Inflammatory macrophage treated with lipopolysaccharide for 4 hours (primary cell): ENCODE measurements at places on chromosomes 6 and 20.

GRCh38 chr6:110341663-110342596, 16.2 kb downstream of the METTL24 start:
- peak; percentile 13 for DNase-seq

DNA sequence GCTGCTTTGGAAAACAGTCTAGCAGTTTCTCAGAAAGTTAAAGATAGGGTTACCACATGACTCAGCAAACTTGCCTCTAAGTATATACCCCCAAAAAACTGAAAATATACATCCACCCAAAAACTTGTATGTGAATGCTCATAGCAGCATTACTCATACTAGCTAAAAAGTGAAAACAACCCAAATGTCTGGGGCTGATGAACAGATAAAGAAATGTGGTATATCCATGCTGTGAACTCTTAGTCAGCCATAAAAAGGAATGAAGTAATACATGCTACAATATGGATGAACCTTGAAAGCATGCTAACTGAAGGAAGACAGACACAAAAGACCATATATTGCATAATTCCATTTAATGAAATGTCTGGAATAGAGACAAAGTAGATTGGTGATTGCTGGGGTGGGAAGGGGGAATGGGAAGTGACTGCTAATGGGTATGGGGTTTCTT, 79.9 kb upstream of the GLP1R start:
- no peak for DNase-seq

- DNase-seq = no peak
Observed at GRCh38 chr20:57676589-57677583, 32.9 kb downstream of the PMEPA1 start.

GRCh38 chr6:28474441-28475219, 31.3 kb upstream of the ZSCAN23 start:
- DNase-seq = peak; percentile 20

DNA sequence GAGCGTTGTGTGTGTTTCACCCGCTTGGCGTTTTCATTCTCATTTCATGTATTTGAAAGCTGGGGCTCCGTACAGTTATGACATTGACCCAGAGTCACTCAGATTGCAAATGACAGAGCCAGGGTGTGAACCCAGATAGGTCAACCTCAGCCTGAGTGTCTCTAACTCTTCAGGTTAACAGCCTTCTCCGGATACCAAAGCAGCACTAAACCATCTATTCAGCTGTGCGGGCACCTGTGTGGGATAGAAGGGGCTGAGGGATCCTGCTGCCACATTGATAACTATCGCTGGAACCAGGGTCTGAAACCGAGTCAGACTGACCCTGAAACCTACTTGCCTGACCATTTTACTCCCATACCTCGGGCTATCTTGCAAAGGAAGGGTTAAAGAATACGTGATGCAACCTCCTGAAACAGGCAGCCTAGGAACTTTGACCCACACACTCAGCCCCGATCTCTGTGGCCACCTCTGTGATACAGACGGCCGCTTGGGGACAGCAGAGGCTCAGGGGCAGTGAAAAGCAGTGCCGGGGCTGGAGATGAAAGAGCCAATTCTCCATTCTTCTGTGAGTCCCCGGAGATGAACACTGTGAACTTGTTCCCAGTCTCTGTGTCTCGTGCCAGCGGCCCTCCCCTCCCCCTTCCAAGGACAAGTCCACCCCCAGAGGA, 233.5 kb upstream of the QKI start:
- peak; percentile 73 for DNase-seq

GRCh38 chr20:61548069-61548468, 296.0 kb downstream of the CDH4 start:
- no peak for DNase-seq
